ENCODE measurements at places on chromosomes 2 and 18. TPM values are rescaled to one million over a fixed set of nuclear protein-coding genes. Genes with fewer than 3 reads are reported as not detected.

- DNase-seq, result no peak
Observed at GRCh38 chr2:24840962-24841945, 48.0 kb downstream of the CENPO start.

DNA sequence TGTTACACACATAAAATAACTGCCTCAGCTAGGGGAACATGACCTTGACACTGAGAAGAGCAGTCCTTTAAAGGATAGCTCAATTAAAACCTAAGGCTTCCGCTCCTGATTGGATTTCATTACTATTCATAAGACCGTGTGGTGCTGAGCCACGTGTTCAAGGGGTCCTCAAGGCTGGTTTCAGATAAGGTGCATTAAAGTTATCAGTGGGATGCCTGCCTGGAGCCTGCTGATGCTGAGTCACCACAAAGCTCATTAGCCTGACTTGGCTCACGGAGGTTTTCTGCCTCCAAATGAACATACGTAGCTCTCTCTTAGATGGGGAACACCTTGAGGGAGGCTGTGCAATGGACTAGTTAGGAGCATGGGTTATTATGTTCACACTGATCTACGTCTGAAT, 518.9 kb downstream of the TDRD15 start:
- no peak for DNase-seq

DNA sequence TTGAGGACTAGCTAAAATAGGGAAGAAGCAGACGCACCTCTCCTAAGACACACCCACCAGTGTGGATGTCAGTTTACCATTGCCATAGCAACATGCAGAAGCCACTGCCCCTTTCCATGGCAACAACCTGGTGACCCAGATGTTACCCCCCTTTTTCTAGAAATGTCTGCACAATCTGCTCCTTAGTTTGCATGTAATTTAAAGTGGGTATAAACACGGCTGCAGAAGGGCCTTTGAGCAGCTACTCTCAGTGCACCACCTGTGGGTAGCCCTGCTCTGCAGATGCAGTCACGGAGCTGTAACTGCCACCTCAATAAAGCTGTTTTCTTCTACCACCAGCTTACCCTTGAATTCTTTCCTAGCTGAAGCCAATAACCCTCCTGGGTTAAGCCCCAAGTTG, 87.1 kb downstream of the FBXO15 start:
- DNase-seq, result no peak

GRCh38 chr18:68083131-68083530, 566.6 kb upstream of the DSEL start:
- DNase-seq, result no peak

DNA sequence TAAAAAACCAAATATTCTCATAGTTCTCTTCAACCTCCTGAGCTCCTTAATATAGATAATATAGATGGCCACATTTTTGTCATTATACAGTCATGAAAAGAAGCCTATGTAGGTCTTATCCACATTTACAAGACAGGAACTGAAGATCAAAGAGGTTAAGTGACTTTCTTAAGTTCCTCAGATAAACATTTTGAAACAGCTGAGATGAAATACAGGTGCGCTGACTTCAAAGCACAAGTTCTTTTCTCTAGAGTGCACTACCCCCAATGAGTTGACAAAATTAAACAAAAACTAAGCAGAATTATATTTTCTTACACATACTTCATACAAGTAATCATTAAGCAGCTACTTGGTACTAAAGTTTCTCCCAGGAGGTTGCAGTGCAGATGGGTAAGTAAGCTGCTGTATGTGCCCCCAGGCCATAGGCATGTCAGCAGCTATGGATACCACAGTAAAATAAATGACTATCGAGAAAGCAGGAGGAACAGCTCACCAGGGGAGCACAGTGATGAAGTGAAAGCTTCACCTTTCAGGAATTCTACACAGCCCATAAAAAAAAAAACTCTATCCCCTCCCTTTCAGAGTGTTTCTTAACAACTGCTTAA, 199.8 kb downstream of the DPP10 start:
- no peak for DNase-seq

DNA sequence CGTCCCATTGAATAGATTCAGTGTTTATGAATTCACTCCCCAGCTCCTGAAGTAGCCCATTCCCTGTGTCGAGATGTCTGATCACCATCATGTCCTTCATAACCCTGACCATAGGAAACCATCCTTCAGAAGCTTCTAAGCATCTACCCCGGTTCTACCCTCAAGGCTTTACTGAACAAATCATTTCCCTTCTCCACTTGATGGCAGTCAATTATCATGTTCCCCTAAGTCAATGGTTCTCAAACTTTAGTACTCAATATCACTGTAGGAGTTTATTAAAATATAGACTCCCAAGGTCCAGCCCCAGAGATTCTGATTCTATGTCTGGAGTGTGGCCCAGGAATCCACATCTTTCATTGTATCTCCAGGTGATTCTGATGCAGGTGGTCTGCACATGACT, 228.4 kb upstream of the SP5 start:
- DNase-seq, result peak; percentile 41

DNA sequence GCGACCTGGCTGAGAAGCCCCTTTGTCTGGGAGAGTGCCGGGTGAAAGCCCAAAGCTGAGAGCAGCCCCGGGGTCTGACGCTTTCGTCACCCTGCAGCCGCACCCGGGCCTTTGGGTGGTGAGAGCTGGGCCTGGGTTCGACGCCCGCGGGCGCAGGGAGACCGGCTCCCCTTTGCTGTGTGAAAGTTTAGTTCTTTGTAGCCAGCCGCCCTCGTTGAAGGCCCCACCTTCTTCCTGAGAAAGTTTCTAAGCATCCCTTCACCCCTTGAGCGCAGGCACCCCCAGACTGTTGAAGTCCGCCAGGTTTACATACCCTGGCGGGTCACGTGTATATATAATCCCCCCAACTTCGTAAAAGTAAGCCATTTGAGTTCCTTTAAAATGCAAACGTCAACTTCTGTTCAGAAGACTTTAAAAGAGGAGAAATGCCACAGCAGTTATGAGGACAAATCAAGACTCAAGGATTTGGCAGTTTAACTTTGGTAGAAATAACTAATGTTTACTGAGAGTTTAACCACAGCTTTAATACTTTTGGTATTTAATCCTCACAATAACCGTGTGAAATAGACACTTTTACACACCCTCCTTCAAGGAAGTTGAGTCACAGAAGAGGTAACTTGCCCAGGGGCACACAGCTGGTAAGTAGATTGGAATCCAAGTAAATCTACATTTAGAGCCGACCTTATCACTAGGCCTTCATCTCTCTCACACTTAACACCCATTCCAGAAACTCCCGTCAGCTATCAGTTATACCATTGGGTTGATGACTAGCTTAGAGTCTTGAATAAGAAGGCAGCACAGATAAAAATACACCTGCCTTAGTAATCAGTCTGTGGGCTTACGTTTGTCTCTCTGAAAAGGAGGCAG, 1.1 kb upstream of the MBOAT2 start:
- no peak for DNase-seq

DNA sequence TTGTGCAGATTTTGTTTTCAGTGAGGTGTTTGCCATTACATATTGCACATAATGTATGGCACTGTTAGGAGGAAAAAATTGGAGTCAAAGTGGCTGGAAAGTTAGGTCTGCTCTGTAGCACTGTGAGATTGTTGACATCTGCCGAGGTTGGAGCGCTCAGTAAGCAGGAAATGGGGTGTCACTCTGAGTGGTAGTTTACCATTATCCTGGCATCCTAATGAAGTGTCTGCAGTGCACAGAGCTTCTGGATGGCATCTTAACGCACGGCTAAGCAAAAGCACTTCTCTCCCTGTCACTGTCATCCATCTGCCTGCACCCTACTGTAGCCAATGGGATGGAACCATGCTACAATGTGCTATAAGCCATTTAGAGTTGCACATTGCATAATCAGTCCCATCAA, 561.9 kb downstream of the ARHGAP15 start:
- no peak for DNase-seq

DNA sequence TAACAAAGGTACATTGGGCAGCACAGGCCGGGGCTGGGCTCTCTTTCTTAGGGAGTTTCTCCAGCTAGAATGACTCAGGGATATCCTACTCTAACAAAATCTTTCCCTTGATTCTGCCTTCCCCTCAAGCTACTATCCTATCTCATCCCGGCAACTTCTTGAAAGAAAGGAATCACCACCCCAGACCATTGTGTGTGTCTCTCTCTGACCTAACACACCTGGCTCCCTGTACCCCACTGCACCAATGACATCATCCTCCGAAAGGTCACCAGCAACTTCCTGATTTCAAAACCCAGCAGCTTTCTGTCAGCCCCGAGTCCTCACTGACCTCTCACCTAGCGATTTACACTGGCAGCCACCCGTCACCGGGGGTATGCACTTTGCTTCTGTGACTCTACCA, 72.1 kb upstream of the MAP4K4 start:
- no peak for DNase-seq

DNA sequence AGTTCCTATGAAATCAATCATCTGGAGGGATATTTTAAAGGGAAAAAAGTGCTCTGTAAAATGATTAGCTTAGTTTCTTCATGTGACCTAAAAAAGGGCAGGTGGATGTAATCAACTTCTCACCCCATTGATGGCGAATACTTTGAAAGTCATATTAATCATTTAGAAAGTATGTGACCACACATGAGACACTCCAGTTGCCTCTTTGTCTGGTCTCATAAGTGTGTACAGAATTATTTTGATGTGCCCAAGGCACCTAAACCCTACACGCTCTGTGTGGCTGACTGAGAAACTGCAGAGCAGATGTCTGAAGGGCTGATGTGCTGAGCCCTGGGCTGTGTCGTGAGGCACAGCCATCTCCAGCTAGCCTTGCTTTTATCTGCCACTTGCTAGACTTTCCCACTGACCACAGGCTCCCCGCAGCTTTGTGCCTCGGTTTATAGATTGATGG, 26.9 kb downstream of the SGPP2 start:
- DNase-seq, result no peak

DNA sequence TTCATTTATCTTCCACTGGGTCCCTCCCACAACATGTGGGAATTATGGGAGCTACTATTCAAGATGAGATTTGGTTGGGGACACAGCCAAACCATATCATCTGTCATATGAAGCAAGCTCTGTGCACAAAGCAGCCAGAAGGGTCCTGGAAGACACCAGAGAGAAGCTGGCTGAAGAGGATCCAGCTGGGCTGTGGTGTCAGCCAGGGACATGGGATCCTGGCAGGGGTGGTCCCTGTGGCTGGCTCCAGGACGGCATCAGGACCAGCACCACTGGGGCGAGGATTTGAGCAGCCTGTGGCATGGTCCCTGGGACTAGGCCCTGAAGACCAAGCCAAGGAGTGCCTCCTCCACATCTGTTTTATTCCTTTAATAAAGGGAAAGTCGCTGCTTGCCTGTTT, 84.8 kb upstream of the HDAC4 start:
- no peak for DNase-seq

DNA sequence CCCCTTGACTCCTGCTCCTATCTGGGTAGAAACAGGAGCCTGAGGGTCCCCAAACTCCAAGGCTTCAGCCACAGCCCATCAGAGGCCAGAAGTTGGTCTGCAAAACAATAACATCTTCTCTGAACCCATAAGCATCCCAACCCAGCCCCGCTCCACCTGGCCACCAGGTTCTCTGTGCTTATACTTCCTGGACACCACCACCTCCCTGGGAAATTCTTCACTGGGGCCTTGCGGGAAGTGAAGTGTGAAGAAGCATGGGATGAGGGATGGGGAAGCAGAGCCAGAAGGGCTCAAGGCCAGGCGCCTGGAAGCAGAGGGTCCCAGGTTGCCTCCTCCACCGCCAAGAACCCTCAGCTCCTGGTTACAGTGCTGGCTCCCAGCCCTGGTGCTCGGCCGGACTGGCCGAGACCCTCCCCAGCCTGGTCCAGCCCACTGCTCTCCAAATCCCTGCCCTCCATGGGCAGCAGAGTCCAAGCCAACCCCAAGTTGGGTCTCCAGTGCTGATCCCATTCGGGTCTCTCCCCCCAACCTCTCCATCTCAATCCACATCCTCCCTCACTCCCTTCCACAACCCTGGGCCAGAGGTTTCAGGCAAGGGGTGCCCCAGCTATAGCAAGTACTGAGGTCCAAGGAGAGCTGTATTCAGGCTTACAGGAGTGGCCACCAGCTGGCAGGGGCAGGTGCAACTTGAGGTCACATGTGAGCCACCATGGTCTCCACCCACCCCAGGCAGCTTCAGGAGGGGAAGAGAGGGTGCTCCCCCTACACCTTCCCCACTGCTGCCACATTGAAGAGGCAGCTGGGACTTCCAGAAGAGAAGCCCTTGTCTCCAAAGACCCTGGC, 60.7 kb downstream of the TNS1 start:
- no peak for DNase-seq

- no peak for DNase-seq
Observed at GRCh38 chr2:121866789-121867188, 111.3 kb downstream of the TSN start.

DNA sequence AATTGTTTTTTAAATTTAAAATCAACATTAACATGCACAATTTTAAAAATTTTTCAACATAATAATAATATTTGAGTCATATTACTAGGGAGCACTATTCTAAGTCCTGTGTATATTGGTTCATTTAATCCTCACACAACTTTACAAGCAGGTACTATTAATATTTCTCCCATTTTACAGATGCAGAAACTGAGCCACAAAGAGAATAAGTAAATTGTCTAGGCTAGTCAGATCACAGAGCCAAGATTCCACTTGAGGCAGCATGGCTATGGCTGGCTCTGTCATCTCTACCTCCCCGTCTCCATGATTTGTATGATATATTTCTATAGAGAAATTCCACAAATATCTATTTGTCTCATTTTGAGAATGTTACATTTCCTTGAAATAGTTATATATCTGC, 15.1 kb downstream of the CCNT2 start:
- DNase-seq, result no peak

DNA sequence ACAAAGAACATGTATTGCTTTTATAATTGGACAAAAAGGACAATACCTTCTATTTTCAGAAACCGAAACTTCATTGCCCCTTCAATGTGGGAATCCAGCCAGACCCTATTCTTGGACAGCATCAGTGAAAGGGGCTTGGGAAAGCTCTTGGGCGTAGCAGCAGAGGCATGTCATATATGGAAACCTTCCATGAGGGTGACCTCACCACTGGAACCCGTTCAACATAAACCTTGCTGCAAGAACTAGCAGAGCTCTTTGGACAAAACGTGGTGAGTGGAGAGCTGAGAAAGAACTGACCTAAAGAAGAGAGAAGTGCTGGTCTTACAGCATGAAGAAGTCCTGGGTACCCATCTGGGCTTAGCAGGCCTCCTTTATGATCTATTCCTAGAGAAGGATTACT, 22.7 kb upstream of the ACTG2 start:
- peak; percentile 49 for DNase-seq

DNA sequence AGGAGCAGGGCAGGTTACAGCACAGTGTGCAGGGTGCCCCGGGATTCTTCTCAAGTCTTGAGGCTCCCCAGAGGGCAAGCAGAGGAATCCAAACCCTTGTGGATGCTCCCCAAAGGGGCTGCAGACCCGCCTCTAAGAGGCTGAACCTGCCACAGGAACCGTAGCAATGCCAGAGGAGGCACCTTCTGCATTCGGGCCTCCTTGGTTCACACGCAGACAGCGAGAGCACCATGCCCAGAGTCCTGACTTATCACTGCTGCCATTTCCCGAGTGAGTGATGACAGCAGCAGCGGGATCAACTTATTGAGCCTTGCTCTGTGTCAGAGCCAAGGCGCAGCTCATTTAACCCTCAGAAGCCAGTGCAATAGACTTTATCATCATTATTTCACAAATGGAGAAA, 203.5 kb downstream of the CTIF start:
- no peak for DNase-seq

Gene MROH2A
- not detected for total RNA-seq

Gene SERPINB2
- not detected for total RNA-seq

Gene ZAP70
- total RNA-seq, result 0.13 TPM

Gene SF3B1
- 150 TPM for total RNA-seq

Gene LOXHD1
- under 0.01 TPM for total RNA-seq

Gene RGPD3
- 0.13 TPM for total RNA-seq

Gene PLCD4
- total RNA-seq, result 1.4 TPM

Gene HSBP1L1
- total RNA-seq, result 3.4 TPM
